ENCODE measurements at places on chromosomes 4 and X.

DNA sequence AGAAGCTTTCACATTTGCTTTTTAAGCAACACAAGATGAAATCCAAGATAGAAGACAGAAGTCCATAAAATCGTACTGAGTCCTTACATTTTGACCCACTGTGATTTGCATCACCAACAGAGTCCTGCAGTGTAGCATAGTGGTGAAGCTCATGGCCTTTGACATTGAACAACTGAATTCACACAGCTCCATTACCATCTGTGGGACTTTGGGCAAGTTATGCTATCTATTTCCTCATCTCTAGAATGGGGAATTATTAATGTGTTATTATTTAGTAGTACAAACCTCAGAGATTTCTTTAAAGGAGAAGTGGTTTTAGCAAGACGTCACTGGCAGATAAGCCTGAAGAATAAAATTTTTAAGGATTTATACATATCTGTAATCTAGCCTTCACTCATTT is 10.7 kb downstream of the GPRIN3 start:
- DNase-seq: no peak

DNA sequence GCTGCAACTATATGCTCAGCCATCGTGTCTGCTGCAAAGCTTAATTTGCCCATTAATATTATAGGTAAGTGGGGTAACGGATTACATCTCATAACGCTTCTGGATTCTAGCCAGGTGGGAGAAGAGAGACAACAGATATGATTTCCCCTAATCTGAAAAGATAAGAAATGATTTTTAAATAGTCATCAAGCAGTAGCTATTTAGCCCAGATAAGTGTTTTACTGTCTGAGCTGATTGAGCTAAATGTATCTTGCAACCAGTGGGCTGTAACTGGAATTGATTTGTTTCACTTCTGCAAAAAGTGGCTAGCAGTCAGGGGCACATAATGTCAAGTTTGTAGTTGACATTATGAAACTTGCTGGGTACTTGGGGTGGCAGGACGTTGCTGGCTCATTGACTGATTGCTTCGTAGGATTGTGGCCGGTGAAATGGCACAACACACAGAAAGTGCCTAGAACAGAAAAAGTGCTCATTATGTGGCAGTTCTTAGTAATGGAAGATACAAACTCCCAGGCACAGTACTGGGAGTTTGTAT is 18.5 kb downstream of the LAP3 start:
- no peak for DNase-seq

DNA sequence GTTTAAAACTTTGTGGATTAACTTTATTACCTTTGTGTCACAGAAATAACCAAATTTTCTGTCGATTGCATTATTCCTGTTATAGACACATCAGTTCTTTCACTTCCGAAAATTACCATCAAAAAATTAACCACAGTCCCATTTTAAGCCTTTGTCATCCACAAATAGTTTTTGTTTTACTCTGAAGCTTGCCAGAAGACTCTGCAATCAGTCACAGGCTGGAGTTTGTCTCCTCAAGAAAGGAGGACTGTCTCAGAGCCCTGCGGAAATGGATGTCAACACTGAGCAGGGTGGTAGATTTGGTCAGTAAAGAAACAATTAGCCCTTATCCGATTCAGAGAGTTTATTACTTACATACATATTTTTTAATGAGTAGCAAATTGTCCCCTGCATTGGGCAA is 20.1 kb upstream of the TCEAL4 start:
- DNase-seq: no peak

GRCh38 chrX:111041018-111041462 is 55.0 kb upstream of the PAK3 start:
- DNase-seq: no peak

- DNase-seq: no peak
These were observed 221.7 kb upstream of the DIPK2B start for GRCh38 chrX:45422216-45422925.

GRCh38 chr4:184807797-184808712 is 17.7 kb downstream of the ACSL1 start:
- DNase-seq: no peak

DNA sequence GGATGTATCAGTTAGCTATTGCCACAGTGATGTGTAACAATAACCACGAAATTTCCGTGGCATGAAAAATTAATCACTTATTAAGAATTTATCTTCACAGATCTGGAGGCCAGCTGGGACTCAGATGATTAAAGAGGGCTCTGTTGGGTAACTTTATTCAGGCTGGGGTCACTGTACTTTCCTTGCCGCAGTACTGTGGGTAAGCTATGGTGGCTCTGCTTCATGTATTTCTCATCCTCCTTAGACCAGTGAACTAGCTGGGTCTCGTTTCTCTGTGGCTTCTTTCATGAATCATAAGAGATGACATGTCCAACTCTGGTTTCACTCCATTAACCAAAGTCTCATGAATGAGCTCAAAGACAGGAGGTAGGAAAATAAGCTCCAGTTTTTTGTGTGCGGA is 13.5 kb downstream of the TEX13B start:
- no peak for DNase-seq

- DNase-seq: no peak
These were observed 6.0 kb upstream of the EFNB1 start for GRCh38 chrX:68822641-68823410.

- DNase-seq: no peak
These were observed 1134.4 kb downstream of the PDHA2 start for GRCh38 chr4:96974295-96974694.

DNA sequence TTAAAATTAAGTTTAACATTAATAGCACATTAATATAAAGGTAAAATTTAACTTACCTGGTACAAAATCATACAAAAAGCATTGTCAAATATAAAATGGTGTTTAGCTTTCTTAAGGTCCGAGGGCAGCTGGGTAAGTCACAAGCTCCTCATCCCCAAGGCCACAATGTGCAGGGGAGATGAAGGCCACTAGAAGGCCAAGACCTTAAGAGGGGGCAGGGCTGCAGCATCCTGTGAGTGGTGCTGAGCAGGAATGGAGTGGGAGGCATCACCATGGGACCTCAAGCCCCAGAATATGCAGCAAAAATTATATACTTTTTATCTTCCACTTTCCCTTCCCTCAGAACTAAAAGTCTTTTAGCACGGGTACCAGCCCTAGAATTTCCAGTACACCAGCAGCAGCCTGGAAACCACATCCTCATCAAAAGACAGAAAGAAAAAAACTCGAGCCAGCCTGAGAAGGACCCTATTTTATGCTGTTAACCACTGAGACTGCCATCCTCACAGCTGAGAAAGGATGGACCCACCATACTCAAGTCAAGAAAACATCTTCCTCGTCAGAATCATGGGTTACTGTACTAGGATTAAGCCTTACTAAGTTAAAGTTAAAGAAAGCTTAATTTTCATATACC is 13.0 kb upstream of the RHOXF2 start:
- no peak for DNase-seq

DNA sequence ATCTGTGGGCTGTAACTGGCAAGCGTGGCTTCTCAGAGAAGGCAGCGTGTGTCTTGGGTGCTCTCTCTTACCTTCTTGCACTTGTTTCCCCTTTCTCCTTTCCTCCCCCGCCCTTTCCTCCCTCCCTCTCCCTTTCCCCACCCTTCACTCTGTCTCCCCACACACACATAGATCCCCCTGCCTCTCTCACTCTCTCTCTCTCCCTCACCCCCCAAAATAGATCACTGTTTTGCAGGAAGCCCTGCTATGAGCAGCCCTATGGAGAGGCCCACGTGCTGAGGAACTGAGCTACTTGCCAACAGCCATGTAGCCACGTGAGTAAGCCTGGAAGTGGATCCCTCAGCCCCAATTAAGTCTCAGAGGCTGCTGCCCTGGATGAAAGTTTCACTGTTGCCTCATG is 4.3 kb upstream of the PNMA6E start:
- no peak for DNase-seq

- no peak for DNase-seq
These were observed 730.9 kb downstream of the STPG2 start for GRCh38 chr4:97412331-97412730.

DNA sequence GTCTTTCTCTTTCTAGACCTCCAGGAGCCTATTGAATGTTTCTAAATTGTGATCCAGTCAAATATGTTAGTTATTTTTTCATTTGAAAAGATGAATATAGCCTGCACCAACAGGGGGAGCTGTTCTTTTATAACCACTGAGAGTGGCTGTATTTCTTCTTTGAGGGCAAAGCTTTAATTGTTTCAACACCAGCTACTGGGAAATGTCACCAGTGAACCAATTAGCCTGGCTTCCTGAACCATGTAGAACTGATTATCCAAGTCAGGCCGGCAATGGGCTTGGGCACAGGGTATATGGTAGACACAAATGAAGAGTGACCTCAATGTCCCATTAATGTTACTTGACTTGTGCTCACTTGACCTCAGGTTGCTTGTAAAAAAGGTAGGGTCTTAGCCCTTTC is 4.8 kb upstream of the DAPP1 start:
- DNase-seq: peak; percentile 7

- DNase-seq: no peak
These were observed 30.3 kb downstream of the TLR10 start for GRCh38 chr4:38752372-38752940.

DNA sequence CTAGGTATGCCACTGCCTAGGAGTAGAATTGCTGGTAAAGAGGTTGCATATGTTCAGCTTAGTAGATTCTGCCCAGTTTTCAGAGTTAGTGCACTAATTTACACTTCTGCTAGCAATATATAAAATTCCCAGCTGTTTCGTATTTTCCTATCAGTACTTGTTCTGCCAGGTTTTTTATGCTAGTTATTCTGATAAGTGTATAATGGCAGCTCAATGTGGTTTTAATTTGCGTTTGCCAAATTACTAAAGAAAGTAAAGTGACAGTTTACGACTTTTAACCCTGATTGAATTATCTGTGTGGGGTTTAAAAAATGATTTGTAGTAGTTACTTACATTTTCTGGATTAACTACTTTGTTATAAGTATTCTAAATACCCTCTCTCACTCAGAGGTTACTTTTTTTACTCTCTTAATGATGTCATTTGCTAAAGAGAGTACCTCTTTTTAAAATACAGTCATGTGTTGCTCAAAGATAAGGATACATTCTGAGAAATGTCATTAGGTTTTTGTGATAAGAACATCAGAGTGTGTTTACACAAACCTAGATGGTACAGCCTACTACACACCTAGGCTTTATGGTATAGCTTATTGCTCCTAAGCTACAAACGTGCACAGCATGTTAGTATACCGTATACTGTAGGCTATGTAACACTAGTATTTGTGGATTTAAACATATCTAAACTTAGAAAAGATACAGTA is 363.2 kb downstream of the IL15 start:
- DNase-seq: no peak

DNA sequence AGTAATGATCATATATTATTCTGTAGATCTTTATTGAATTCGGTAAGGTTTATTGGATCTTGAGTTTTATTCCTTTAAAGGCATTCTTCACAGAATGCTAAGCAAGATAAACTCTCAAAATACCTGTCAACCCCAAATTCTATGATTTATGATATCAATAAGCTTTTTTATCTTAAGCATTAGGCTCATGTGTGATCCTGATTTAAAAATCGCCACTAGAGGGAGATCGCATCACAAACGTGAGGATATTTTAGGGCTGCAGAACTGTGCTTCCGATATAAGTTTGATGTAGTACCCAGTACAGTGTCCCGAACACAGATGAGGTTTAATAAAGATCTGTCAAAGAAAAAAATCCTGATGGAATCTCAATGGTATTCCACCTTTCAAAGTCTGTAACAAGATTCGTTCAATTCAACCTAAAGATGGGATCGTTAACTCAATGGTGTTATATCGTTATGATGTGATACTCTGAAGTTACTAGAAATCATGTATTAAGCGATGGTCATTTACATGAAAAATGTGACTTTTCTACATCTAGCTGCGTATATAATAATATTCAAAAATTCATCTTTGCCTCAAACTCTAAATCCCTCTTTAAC is 169.0 kb downstream of the CORIN start:
- DNase-seq: peak; percentile 12

DNA sequence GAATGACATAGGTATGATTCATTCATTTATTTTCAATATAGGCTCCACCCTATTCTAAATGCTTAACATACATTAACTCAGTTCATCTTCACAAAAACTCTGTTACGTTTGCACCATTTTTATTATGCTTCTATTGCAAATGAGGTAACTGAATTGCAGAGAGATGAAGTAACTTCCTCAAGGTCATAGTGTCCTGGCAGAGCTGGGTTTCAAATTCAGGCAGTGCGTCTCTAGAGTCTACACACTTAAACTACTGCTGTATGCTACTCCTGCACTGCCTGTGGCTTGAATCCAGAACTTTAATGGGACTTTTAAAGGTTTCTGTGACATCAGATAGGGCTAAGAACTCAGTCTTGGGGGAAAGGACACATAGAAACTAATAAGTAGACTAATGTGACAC is 413.4 kb downstream of the UBE2NL start:
- no peak for DNase-seq
